Suppressor macrophage treated with lipopolysaccharide for 1 hour (primary cell): ENCODE measurements at places on chromosomes 11 and 22.
A peak's percentile ranks its signal among the peaks of the same experiment; 100 is the strongest.

- peak; percentile 73 for DNase-seq
Measured at GRCh38 chr11:119108146-119108856, 1.2 kb downstream of the C2CD2L start.

- no peak for DNase-seq
Measured at GRCh38 chr11:94120946-94121345, 7.7 kb upstream of the PANX1 start.

DNA sequence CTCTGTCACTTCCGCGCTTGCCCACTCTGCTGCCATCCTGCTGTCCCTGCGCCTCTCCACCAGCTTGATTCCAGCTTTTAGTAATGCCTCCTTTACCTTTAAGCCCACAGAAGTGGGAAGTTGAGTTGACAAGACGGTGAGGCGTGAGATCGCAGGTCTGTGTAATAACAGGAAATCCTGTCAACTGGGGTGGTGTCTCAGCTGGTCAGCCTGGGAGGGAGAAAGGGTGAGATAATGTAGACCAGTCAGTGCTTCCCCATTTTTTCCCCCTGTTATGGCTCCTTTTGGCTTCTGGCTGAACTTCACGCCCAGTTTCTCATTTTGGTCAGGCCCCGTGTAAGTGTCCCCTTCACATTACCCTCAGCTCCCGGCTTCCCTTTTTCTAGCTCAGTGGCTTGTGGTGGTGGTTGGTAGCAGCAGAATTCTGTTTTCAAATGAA lies 98.9 kb downstream of the TRAF6 start:
- DNase-seq: peak; percentile 96

- DNase-seq: no peak
Measured at GRCh38 chr11:45786272-45786671, 18.7 kb upstream of the SLC35C1 start.

DNA sequence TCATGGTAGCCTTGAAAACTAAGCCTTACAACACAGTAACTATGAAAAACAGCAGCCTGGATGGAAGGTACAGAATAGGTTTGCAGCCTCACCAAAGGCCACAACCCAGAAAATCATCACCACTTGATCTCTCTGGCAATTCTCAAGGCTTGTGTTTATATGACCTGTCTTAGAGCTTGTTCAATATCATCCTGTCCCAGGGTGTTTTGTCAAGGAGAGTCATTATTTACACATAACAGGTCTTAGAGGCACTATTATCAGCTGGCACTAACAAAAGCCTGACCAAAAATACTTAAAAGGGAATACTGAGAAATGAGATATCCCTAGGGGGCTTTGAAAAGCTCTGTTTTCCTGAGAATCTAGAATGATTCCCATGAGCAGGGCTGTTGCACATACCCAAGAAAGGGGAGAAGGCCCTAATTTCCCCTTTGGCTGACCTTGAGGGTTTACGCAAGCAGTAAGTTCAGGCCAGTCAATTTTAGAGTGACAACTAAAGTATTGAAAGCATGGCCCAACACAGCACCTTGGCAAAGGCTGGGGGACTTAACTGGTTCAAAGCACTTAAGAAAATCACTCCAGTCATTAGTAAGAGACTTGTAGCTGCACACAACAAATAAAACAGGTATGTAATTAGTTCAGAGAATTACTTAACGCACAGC lies 7.9 kb downstream of the SC5D start:
- no peak for DNase-seq

DNA sequence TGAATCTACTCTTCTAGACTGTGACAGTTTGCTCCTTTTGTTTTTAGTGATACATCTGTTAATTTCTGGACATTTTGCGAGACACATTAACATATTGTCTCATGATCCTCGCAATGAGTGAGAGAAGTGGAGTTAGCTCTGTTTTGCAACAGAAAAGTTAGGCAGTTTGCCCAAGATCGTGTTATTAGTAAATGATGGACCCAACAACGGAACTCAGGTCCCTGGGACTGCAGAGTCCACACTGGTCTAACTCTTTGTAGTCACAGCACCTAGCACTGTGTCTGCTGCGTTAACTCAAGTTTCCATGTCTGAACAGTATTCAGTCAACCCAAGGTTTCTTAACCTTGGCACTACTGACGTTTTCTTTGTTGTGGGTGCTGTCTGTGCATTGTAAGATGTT lies 3.2 kb downstream of the DEPDC7 start:
- no peak for DNase-seq

GRCh38 chr11:101133190-101133589 lies 3.6 kb upstream of the PGR start:
- no peak for DNase-seq

GRCh38 chr22:44068422-44069191 lies 44.5 kb downstream of the PARVB start:
- DNase-seq: peak; percentile 94

DNA sequence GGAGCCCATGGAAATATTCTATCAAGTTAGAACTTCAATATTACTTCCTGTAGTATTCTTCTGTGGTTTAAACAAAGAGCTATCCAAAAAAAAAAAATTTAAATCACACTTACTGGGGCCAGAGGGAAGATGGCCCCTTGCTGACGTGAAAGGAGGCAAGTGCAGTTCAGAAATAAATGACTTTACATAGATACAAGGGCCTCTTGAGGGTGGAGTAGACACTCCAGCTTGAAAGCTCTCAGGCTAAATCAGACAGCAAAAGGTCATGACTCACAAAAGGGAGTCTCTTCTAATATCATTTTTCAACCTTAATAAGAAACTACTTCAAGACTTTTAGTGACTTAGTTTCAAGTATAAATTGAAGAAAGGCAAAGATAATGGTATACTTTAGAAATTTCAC lies 1160.3 kb downstream of the FAM181B start:
- DNase-seq: no peak

- DNase-seq: peak; percentile 53
Measured at GRCh38 chr11:57514538-57515331, 767 bp downstream of the SLC43A1 start.

DNA sequence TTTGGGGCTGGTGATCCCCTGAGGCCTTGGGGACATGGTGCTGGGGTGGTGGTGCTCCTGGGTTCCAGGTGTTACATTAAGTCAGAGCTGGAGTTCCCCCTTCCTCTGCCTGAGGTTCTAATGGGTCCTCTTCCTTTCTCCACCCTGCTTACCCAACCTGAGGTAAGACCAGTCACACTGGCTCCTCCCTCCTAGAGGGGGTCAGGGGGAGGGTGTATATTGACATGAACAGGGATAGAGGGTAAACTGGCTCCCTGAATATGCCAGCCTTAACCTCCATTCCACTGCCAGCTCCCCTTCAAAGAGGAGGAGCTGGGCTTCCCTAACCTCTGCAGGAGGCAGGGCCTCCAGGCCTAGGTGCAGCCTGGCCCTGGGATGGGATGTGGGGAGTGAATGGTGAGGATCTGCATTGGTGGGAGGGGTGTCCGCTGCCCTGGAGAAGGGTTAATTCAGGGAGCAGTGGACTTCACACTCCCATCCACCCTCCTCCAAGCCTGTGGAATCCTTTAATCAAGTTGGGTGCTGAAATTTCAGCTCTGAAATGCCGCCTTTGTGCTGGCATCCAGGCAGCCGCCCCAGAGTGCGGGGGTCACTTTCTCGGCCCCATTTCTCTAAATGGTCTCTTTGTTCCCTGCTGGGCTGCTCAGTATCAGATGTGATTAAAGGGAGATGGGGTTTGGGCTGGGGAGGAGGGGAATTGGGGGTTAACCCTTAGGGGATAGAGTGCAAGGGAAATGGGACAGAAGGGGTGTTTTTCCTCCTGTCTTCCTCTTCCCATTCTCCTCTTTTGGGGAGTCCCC lies 15.2 kb downstream of the POLR2F start:
- DNase-seq: no peak

DNA sequence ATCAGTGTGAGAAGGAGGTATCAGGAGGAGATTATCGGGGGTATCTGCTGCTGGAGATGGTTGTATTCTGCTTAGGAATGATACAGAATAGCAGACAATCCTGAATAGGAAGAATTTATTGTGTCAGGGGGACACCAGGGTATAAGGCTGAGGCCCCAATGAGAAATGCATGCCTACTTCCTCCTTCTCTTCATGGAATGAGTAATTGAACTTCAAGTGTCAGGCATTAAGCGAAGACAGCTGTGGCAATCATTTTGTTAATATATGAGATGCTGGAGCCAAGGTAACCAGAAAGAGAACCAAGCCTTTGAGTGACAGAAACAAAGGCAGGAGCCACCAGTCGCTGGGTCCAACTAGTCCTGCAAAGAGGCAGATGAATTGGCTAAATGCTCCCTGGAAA lies 49.1 kb downstream of the KIRREL3 start:
- DNase-seq: no peak

- DNase-seq: no peak
Measured at GRCh38 chr22:31075961-31076360, 5.2 kb upstream of the SMTN start.

GRCh38 chr22:28585324-28585723 lies 94.3 kb downstream of the TTC28 start:
- no peak for DNase-seq

DNA sequence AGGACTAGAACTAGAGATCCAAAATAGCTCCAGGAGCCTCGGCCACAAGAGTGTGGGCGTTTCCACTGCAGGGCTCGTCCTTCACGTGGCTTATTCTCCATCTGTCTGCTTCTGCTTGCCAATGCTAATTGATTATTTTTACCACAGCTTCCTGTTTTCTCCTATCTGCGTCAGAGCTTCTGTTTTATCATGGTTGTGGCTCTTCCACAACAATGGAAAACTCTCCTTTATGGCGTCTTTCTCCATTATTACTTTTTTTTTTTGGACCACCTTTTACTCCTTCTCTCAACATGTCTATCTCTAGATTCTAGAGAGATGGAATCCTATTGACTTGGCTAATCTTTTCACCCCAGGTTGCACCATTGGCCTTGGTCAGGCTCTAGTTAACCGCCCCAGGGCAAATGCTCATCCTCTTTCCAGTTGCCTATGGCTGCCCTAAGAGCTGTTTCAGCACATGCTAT lies 25.9 kb downstream of the CAT start:
- DNase-seq: peak; percentile 35

GRCh38 chr11:109784536-109784935 lies 308.7 kb upstream of the ZC3H12C start:
- DNase-seq: no peak
